AG04450 (cell line): ENCODE measurements at places on chromosomes 5 and 9. TPM values are rescaled to one million over a fixed set of nuclear protein-coding genes. Genes with fewer than 3 reads are reported as not detected.

GRCh38 chr9:136363106-136363948, at the start of gene DNLZ:
Gene DNLZ (minus strand): TSS chr9:136363744. CDS start chr9:136363714, 30 bp downstream.
- peak; percentile 86 for DNase-seq

FAM200C gene
- 3.6 and 5.3 TPM in 2 replicates for polyA plus RNA-seq

- no peak for DNase-seq
These were observed 865.0 kb downstream of the NR2F1-AS1 start for GRCh38 chr5:92715946-92716520.

DNA sequence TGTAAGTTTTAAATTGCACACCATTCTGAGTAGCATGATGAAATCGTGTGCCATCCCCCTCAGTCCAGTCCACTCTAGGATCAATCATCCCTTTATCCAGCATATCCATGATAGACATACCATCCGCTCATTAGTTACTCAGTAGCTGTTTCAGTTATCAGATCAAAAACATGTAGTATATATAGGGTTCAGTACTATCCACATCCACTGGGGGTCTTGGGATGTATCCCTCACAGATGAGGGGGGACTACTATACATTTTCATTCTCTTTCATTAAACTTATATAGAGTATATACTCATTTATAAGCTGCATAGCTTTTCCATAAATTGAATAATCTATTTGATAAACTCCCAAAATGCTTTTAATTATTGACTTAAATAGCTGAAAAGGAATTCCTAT, 67.6 kb downstream of the MEIKIN start:
- no peak for DNase-seq

DNA sequence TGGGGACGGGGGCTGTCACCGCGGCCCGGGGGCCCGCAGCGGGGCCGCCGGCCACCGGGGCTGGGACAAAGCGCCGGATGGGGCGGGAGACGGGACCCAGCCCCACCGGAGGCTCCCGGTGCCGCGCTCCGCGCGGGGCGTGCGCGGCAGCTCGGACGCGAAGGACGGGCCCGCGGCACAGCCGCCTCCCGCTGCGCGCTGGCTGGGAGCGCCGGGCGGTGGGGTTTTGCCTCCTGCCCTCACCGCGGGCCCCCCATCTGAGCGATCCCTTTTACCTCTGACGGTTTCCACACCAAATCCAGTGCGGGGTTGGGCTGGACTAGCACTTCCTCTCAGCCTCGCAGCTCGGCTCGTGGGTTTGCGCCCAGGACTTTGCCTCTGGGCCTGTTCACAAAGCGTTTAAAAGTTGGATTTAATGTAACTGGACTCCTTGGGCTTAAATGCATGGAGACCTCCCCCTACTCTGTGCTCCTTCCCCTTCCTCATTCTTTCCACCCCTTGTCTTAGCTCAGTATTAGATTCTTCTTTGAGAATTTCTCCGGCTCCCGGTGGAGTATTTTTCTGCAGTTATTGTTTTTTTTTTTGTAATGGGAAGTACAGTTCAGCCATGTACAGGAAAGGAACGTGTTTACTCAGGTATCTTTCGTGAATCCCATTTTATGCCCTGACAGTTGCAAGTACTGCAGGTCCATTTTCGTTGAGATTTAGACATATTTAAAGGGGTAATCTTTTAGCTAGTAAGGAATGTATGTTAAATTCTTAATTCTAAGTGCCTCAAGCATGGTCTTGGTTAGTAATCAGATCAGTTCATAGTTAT, 691 bp downstream of the FCHO2 start:
- no peak for DNase-seq

TPPP gene
- 0.05 and 0.06 TPM in 2 replicates for polyA plus RNA-seq

- no peak for DNase-seq
These were observed 92.7 kb downstream of the DAB2IP start for GRCh38 chr9:121744002-121744686.
